Cerebellum (tissue), 4 donors: ENCODE measurements at places on chromosomes 2 and 18. TPM values are rescaled to one million over a fixed set of nuclear protein-coding genes. Genes with fewer than 3 reads are reported as not detected.

DNA sequence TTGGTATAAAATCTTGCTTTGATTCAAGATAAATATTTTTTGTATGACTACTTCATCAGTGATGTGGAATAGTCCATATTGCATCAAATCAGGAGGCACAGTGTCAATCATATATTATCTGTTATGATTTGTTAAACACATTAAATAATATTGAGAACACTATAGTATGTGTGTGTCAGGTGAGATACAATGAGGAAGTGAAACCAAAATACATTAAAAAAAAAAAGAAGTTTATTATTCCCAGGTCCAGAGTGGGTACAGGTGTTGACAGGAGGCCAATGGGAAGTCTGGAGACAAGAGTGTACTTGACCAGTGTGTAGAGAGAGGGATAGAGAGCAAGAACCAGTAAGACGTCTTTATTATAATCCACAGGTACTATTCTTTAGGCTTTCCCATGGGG lies 292.6 kb downstream of the FSIP2 start:
- DNase-seq: no peak

GRCh38 chr18:10775026-10775425 lies 249.2 kb downstream of the NAPG start:
- no peak for DNase-seq

DNA sequence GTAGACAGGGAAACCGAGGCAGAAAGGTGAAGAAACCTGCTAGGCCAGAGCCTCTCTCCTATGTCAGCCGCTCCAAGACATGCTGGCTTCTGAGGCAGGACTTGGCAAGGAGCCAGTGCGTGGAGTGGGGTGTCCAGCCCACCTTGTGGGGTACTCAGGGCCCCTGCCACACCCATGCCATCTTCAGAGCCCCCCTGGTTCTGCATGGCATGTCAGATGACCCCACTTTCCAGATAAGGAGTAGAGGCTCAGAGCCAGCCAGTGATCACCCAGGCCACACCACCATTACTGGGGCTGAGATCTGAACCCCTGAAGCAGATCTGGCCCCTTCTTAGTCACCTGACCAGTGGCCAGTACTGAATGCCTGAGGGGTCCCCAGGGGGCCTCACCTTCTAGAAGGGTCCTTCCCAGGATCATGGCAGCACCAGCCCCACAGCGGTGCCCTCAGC lies 14.7 kb downstream of the CROCC2 start:
- DNase-seq: no peak

The TANC1 gene
- total RNA-seq: 40.3 TPM

GRCh38 chr2:190107409-190107808 lies 44.9 kb upstream of the MSTN start:
- no peak for DNase-seq

GRCh38 chr2:83054751-83055150 lies 1404.3 kb downstream of the SUCLG1 start:
- no peak for DNase-seq

GRCh38 chr2:184927040-184927439 lies 328.7 kb downstream of the ZNF804A start:
- no peak for DNase-seq

DNA sequence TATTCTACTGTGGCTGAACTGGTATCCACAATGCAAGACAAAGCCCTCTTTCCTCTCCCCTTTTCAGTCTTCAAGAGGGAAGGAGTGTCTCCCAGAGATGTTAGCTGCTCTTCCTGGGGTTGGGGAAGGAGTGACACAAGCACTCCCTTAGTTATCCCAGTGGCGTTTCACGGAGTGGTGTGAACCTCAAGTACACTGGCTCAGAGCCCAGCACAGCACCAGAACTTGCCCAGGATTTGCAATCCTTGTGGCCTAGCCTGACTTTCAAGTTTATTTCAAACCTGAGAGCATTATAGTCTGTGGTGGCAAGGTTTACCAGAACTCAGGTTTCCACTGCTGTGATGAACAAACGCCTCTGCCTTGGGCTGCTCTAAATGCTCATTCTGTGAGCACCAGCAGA lies 162.5 kb downstream of the CCDC102B start:
- DNase-seq: no peak

GRCh38 chr2:169129703-169130243 lies 60.4 kb downstream of the DHRS9 start:
- no peak for DNase-seq

DNA sequence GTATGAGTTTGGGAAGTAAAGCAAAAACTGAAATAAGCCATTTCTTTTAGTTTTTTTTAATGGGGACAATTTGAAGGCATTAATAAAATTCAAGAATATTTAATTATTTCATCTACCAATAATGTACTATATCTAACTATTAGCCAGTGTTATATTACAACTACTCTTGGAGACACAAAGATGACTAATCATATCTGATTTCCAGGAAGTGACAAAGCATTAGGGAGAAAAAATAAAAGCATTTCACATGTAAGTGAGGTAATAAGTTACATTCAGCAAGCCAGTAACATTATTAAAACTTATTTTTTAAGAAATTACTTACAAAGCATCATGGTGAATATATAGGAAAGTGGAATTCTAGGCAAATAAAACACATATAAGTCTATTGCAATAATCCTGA lies 781.3 kb upstream of the NRXN1 start:
- DNase-seq: no peak

DNA sequence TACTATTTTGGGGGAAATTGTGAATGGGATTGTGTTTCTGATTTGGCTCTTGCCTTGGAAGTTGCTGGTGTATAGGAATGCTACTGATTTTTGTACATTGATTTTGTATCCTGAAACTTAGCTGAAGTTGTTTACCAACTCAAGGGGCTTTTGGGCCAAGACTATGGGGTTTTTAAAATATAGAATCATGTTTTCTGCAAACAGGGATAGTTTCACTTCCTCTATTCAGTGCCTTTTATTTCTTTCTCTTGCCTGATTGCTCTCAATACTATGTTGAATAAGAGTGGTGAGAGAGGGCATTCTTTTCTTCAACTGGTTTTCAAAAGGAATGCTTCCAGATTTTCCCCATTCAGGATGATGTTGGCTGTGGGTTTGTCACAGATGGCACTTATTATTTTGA lies 1383.8 kb upstream of the ACVR2A start:
- DNase-seq: no peak

- no peak for DNase-seq
Observed at GRCh38 chr2:157606534-157606933, 22.1 kb downstream of the ACVR1C start.

GRCh38 chr2:153786016-153786415 lies 85.7 kb upstream of the GALNT13 start:
- no peak for DNase-seq

DNA sequence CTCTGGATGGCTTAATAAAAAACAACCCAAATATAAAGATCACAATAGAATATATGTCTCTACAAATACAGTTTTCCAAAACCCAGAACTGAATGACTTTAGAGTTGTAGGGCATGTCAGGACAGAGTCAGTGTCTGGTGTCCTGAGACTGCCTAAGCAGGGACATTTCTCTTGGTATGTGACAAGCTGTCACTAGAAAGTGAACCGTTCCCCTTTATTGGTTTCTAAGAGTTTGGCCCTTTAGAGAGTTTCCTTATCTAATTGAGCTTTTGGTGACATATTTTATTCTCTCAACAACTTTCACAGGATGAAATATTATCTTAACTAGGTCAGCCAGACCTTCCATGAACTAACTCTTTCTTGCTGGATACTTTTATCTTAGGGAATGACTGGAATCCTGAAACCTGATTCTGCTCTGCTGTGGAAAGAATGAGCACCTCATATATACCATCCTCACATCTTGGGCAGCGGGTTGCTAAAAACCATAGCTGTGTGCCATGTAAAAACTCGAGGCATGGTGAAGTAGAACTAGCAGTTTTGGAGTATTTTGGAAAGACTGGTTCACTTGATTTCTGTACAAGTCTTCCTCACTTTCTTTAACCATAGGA lies 54.8 kb downstream of the CAVIN2 start:
- DNase-seq: no peak

GRCh38 chr2:160144280-160144990 lies 55.6 kb downstream of the ITGB6 start:
- DNase-seq: no peak

The CCBE1 gene
- total RNA-seq: 4.3 TPM

The ACADL gene
- 4.7 TPM for total RNA-seq

- no peak for DNase-seq
Observed at GRCh38 chr2:69604836-69605235, 38.7 kb downstream of the AAK1 start.

- DNase-seq: no peak
Observed at GRCh38 chr2:190996338-190996946, 17.5 kb downstream of the STAT1 start.

GRCh38 chr2:119435081-119435952 lies 3.7 kb downstream of the TMEM37 start:
- no peak for DNase-seq

- DNase-seq: no peak
Observed at GRCh38 chr18:79625924-79626561, 53.6 kb upstream of the CTDP1 start.

GRCh38 chr2:239305771-239306170 lies 95.0 kb downstream of the HDAC4 start:
- no peak for DNase-seq

GRCh38 chr2:218022851-218023530 lies 20.2 kb upstream of the TNS1 start:
- no peak for DNase-seq

DNA sequence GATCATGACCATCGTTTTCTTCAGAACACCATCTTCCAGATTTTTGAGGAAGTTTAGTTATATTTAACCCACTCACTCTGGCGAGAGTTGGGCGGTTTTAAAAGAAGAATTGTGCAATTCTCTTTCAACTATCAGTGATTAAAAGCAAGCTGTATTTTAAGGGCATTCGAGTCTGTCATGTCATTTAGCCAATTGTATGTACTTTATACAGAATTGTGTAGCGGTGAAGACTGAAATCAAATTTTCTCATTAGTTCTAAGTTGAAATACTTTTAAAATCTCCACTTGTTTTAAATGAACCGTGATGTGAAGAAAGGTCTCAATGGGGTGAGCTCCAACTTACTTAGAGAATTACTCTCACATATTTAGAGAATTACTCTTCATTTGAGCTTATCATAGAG lies 214.6 kb upstream of the DTNA start:
- DNase-seq: no peak

DNA sequence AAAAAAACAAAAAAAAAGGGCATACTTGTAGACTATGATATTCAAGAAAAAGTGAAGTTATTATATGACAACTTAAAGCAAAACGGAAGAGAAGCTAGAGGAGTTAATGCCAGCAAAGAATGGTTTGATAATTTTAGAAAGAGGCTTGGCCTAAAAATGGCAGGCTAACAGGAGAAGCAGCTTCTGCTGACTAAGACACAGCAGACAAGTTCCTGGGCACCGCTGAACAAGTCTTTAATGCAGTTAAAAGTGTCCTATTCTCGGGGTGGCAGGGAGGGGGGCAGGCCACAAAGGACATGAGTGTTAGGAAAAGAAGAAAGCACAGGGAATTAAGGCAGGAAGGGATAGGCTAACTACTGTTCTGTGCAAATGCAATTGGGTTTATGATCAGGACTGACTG lies 50.3 kb upstream of the GAREM2 start:
- DNase-seq: no peak

DNA sequence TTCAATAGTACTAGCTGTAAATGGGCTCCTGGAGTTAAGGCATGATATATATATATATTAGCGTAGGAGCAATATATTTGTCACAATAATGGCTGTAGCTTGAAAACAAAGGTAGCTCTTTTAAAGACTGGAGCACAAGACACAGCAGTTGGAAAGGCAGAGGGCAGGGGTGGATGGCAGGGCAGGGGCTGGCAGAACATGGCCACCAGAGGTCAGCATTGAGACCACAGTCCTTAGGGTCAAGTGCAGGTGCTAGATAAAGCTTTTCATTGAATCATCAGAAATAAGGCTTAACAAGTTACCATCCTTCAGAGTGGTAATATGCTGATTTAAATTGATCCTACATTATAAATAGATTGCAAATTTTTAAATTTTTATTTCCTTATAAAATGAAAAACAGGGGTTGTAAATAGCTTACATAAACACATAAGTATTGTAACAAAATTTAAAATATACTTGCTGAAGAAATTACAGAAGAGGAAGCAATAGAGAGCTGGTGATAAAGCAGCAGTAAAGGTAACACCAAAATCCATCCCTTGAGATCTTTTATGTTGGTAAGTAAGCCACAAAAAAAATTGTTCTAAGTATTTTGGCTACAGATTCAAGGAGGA lies 161.2 kb upstream of the PIEZO2 start:
- no peak for DNase-seq

The SNRNP200 gene
- total RNA-seq: 74.8 TPM
